NCI-H1436 (cell line): ENCODE measurements at places on chromosomes 7 and 10.

GRCh38 chr10:124688386-124688785, 55.8 kb downstream of the FAM53B start:
- DNase-seq, result no peak

DNA sequence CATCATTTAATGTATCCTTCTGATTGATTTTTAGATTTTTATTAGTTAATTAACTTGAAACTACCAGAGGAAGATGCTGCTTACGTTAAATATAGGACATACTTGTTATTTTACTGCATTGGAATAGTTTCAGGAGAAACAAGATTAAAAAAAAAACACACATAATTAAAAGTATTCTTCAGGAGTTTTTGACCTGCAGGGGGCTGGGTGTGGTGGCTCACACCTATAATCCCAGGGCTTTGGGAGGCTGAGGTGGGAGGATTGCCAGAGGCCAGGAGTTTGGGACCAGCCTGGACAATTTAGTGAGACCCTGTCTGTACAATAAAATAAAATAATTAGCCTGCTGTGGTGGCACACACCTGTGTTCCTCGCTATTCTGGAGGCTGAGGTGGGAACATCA, 10.7 kb downstream of the CBLL1 start:
- DNase-seq, result no peak

DNA sequence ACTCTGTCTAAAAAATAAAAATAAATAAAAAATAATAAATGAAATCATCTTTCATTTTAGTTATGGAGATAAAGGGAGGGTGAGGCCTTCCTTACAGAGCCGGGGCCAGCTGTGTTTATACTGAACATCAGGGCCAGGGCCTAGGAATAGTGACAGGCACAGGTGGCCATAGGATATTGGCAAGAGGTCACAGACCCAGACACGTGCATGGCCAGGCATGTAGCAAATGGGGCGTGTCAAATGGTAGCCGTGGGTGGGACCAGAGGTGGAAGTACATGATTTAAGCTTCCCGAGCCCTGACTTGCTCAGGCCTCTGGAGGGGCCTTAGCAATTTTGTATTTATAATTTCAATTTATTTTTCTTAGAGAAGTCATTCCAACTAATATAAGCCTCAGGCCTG, 353.0 kb downstream of the ANKRD30A start:
- DNase-seq, result no peak

DNA sequence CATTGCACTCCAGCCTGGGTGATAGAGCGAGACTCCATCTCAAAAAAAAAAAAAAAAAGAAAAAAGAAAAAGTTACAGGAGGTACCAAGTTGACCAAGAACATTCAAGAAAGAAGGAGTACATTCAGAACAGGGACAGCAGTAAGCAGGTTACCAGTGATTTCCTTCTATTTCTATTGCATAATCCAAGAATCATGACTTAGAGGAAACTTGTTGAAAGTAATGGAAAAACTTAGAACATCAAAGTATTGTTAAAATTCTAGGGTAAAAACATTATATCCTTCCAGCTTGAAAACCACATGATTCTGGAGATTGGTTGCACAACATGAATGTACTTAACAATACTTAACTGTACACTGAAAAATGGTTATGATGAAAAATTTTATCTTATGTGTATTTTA, 25.2 kb downstream of the RAPGEF5 start:
- DNase-seq, result no peak

- DNase-seq, result no peak
Measured at GRCh38 chr10:25393621-25394020, 218.8 kb downstream of the GPR158 start.

DNA sequence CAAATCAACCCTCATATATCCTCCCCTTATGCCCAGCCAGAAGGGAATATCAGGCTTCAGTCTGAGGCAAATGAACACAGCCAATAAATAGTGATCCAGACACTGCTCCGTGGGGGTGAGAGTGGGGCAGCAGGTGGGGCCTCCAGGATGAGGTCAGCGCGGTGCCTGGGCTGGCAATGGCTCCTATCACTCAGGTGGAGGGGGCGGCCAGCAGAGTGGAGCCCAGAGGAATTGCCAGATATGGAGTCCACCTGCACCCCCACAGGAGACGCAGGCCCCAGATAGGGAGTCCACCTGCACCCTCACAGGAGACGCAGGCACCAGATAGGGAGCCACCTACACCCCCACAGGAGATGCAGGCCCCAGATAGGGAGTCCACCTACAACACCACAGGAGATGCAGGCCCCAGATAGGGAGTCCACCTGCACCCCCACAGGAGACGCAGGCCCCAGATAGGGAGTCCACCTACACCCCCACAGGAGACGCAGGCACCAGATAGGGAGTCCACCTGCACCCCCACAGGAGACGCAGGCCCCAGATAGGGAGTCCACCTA, 78.0 kb upstream of the PPP2R2D start:
- DNase-seq, result no peak

DNA sequence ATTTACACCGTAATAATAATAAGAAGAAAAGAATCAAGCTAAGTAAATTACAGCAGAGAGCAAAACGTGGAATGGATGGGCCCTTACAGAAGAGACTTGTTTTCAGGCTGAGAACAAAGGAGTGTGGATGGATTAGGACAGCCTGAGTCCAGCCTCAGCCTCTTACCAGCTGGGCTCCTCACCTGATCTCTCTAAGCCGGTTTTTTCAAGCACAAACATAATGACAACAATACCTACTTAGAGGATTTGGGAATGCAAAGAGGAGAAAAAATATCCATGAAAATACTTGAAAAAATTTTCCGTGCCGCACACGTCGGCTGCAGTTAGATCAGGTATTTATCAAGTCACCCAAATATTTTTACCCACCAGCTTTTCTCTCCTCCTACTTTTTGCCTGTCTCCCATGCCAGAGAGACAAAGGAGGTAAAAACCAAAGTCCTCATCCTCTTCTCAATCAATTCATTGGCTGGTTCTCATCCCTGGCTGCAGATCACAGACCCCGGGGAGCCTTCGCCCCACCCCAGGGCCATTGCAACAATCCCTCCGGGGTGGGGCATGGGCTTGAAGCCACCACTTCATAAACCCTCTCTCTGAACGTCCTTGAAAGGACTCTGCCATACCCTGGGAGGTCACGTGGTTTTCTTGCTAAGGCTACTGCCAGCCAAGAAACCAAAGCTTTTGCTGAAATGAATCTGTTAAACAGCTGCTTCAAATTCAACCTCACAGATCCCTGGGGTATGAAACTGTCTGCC, 29.7 kb upstream of the GTF2I start:
- DNase-seq, result peak; percentile 86

DNA sequence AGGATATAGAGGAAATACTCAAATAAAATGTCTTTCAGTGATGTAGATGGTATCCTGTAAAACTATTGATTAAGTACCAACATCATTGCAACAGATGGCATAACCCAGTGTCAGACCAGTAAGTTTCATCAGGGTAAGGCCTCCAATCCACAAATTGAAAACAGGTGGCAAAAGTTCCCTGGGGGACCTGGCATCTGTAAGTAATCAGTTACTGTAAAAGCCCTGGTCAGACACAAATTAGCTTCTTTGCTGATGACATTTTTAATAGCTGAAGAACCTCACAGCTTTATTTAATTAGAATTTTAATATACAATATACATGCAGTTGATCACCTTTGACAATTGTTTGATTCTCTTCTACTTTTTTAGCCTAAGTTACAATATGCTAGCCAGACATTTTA, 152.5 kb downstream of the PLXDC2 start:
- DNase-seq, result no peak

DNA sequence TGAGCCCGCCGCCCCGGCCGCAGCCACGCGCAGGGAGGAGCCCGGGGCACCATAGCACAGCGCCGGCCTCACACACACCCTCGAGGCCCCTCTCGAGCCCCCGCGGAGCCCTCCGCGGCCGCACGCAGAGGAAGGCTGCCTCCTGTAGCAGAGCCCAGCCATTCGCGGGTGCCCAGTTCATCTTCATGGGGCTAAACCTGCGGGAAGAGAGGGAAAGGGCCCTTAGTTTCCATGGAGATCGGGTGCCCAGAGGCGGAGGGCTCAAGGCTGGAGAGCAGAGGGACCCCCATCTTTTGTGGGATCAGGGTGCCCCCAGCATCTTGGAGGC, 2.9 kb upstream of the SYCE1 start:
- DNase-seq, result no peak

GRCh38 chr7:24442170-24442777, 131.0 kb upstream of the PALS2 start:
- DNase-seq, result no peak

- no peak for DNase-seq
Measured at GRCh38 chr10:93087846-93088245, 14.2 kb downstream of the CYP26A1 start.

- no peak for DNase-seq
Measured at GRCh38 chr7:107813524-107813923, 10.5 kb upstream of the SLC26A3 start.

DNA sequence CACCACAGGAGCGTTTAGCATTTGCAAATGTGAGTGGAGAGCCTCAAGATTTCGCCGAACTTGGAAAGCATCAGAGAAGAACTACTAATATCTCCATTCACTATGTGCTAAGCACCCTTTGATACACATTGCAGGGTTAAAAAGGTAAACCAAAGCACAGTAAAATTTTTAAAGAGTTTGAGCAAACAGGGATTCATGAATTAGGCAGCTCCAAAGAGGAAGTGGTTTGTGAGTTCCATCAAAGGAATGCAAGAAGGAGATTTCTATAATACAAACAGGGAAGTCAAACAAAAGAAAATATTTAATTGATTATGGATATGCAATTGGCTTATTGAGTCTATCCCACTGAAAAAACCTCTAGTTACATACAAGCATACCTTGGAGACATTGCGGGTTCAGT, 81.1 kb upstream of the TMEM72 start:
- DNase-seq, result no peak

GRCh38 chr7:42742318-42742717, 169.6 kb downstream of the C7orf25 start:
- DNase-seq, result no peak

DNA sequence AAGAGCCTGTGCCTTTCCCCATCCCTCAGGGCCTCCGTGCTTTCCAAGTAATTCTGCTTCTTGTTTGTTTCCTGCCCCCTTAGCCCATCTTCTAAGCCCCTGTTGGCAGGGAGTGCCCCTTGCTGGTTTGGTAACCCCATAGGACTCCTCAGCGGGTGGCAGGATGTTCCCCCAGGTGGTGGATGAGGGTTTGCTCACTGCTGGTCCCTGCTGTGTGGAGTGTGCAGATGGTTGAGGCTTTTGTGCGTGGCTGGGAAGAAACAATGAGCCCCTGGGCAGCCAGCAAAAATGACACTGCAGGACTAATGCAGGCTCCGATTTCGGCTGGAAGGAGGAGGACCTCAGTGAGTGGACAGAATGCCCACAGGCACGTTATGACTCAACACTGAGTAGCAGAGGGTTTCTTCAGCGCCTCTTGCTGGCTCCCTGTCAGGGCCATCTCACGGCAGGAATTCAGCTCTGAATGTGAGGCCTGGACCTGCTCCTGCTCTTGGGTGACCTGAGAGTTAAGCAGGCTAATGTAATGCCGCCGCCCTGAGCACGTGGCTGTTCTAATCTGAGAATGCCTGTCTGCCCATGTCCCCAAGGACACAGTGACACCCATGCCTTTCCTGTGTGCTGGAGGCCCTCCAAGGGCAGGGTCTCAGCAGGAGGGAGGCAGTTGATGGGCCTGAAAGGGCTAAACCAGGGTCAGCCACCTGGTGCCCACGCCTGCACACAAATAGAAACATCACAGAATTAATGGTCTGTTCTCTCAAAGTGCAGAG, 16.6 kb downstream of the BAG3 start:
- DNase-seq, result no peak

DNA sequence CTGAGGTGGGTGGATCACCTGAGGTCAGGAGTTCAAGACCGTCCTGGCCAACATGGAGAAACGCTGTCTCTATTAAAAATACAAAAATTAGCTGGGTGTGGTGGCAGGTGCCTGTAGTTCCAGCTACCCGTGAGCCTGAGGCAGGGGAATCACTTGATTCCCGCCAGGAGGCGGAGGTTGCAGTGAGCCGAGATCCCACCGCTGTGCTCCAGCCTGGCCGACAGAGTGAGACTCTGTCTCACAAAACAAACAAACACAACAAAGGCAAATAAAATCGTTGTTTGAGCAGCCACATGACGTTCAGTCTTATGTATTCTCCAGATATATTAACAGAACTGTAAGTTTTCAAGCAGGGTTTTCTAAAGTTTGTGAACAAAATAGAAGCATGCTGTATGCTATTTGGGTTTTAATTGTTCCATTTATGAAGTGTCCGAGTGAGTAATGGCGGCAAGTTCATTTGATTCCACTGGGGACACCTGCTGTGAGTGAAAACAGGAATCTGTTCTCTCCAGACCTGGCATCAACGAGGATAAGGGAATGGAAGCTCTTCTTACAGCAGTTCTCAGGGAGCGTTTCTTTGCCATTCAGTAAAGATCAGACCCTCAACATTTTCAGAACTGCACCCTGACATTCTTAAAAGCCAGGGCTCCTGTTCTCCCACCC, 122.5 kb upstream of the PITRM1 start:
- peak; percentile 5 for DNase-seq

DNA sequence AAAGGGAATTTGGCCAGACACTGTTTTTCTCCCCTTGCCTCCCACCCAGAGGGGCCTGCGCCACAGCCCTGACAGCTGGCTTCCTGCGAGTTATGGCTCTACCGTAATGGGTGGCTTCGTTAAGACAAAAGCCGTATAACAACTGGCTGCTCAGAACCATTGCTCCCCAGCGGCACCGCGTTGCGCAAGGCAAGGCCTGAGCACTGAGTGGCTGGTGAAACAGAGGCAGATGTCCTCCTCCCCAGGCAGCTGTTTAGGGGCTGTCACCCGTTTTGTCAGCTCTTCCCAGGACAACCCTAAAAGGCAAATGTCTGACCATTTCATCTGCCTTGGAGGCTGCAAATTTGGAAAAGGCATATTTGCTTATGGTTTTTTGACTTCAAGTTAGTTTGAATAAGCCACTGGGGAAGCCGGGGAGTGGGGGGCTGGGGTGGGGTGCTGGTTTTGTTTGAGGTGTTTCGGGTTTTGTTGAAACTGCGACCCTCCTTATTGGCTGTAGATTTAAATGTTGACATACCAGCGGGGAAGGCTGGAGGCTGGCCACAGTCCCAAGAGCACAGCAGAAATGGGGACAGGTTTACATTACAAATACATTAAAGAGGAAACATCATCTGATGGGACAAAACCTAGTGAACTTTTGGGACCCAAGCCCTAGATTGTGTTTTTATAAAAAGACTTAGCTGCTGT, 681 bp upstream of the SPOCK2 start:
- DNase-seq, result peak; percentile 18

DNA sequence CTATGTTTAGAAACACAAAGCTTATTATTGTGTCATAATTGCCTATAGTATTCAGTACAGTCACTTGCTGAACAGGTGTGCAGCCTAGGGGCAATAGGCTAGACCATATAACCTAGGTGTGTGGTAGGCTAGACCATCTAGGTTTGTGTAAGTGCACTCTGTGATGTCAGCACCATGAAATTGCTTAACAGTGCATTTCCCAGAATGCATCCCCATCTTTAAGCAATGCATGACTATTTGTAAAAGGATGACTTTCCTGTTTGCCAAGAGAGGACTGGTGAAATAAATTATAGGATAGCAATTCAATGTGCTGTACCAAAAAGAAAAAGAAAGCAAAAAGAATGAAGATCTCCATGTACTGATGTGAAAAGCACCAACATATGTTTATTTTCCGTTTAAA, 288.7 kb upstream of the AUTS2 start:
- no peak for DNase-seq
